ENCODE measurements at places on chromosomes 1 and 21. TPM values are rescaled to one million over a fixed set of nuclear protein-coding genes. Genes with fewer than 3 reads are reported as not detected.

Gene LRRC41
- total RNA-seq = 64.6 TPM

DNA sequence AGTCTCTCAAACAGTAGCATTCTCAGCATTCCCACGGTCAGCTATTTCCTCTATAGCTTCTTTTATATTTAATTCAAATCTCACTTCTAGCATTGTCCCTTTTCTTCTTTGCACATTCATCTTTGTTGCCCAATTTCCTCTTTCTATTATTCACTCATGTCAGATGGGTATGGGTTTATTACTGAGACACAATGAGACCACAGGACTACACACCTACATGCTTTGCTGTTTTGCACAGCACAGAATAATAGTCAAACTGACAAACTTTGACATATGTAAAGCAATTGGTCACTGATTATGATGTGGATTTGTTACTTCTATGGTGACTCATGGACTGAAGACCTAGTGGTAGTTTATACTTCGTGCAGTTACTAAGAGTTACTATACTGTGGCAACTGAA is 5.8 kb upstream of the CD1C start:
- no peak for DNase-seq

- no peak for DNase-seq
Measured at GRCh38 chr1:160077486-160077885, 3.9 kb upstream of the KCNJ9 start.

Gene TGFBR3
- 7.4 TPM for total RNA-seq

GRCh38 chr1:232225336-232226131 is 404.4 kb downstream of the SIPA1L2 start:
- no peak for DNase-seq

GRCh38 chr1:27070390-27071048 is 57.9 kb upstream of the TENT5B start:
- no peak for DNase-seq

- DNase-seq = no peak
Measured at GRCh38 chr1:74323937-74324473, 88.8 kb downstream of the TNNI3K start.

Gene RBM11
- total RNA-seq = 1.4 TPM

DNA sequence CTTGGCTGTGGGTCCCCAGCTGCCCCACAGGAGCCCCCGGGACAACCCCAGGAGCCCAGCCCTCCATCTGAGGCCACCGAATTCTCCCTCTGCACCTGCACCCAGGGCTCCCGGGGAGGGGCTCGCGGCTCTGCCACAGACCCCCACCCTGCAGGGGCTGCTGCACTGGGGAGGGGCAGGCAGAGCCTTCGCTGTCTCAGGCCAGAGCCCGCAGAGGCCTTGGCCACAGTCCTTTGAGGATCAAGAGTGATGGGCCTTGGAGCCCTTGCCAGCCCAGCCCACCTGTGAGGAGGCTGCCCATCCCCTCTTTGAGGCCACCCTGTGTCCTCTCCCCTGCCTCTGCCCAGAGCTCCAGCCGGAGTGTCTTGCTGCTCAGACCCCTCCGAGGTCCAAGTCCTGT is 6.5 kb downstream of the PERM1 start:
- DNase-seq = no peak

GRCh38 chr1:179230251-179230650 is 774 bp upstream of the ABL2 start:
- no peak for DNase-seq

DNA sequence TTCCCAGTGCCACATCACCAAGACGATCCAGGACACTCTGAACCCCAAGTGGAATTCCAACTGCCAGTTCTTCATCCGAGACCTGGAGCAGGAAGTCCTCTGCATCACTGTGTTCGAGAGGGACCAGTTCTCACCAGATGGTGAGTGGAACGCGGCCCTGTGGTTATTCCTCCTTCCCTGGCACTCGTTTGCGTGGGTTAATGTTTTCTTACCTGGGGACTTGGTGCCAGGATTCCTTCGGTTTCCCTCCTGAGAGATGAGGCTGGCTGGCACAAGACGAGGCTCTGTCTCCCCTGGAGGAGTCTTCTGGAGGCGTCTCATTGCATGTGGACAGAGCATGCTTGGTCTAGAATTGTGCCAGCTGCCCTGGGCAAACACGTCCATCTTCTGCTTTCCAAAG is 29.3 kb downstream of the ATP5PO start:
- no peak for DNase-seq

DNA sequence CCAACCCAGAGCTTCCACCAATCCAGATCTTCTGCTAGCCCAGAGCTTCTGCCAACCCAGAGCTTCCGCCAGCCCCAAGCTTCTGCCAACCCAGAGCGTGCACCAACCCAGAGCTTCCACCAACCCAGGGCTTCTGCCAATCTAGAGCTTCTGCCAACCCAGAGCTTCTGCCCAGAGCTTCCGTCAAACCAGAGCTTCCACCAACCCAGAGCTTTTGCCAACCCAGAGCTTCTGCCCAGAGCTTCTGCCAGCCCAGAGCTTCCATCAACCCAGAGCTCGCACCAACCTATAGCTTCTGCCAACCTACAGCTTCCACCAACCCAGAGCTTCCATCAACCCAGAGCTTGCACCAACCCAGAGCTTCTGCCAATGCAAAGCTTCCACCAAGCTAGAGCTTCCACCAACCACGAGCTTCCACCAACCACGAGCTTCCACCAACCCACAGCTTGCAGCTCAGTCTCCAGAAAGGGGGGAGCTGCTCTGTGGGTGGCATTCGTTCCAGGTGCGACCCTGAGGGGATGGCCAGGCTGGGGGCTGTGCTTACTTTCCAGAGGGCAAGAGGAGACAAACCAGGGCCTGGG is 23.8 kb downstream of the CRYAA start:
- no peak for DNase-seq

DNA sequence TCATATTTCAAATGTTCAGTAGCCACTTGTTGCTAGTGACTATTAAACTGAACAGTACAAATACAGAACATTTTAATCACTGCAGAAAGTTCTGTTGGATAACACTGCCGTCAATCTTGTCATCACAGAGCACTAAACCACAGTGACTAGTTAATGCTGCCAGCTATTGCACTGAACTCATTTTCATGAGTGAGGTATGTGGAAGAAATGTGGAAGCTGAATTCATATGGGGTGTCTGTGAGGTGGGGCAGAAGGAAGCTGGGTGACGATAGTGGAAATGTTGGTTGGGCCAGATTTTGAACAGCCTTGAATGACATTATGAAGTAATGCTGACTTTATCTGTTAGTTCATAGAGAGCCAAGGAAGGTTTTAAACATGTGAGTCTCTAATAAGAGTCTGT is 49.6 kb downstream of the OSBPL9 start:
- DNase-seq = no peak

- DNase-seq = peak; percentile 94
Measured at GRCh38 chr1:26317612-26318337, at the start of gene CD52. CD52 (plus strand) TSS chr1:26317958; CDS start chr1:26318018, 60 bp downstream.

Gene GOLT1A
- not detected for total RNA-seq

Gene SLC1A7
- total RNA-seq = not detected

GRCh38 chr1:162232034-162232711 is 144.5 kb downstream of the SPATA46 start:
- DNase-seq = no peak

DNA sequence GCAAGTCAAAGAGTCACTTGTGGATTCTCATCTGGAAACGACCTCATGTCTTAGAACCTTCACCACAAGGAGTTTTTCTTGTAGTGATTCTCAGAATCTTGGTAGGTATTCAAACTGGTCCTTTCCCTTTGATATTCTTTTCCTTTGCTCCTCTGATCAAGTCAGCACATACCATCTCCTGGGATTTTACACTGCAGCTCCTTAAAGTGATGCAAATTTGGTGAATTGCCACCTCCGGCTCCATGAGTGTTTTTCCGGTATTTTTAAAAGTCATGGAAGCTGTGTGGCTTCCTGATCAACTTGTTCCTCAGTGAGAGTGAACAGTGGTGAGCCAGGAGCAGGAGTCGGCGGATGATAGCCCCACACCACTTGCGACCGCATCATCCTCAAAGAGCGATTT is 182.1 kb upstream of the DAB1 start:
- no peak for DNase-seq

DNA sequence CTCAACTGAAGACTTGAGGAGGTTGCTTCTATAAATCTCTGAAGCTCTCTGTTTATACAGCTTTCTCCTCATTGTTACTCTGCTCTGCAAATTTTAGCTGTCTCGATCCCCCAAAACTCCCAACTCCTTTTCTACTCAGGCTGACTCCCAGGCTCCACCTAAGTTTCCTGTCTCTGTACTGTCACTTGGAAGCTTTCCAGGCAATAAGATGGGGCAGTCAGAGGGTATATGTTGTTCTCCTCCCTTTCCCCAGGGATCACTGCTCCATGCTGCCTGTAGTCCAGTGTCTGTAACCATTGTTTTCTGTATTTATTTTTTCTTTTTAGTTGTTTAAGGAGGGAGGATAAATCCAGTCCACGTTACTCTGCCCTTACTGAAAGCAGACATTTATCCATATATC is 13.4 kb downstream of the TSNAX start:
- DNase-seq = no peak

DNA sequence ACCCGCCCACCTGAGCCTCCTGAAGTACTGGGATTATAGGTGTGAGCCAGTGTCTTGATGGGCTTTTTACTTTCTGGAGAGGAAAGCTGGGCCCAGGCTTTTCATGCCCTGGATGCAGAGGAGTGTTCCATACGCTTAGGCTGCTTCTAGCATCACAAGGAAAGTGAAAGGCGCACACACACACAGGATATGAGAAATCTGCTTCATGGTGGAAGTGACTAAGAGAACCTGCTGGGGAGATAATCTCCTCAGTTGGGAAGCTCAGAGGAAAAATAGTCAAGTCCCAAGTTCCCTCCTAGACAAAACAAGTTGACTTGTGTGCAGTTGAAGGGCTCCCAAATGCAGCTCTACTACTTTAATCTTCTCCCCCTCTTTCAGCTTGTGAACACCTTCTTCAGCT is 2.2 kb downstream of the NUDC start:
- DNase-seq = no peak

- DNase-seq = no peak
Measured at GRCh38 chr1:154199563-154199879, 6.6 kb downstream of the CFAP141 start.

Gene MFSD2A
- 47.0 TPM for total RNA-seq

Gene OR2T2
- not detected for total RNA-seq

DNA sequence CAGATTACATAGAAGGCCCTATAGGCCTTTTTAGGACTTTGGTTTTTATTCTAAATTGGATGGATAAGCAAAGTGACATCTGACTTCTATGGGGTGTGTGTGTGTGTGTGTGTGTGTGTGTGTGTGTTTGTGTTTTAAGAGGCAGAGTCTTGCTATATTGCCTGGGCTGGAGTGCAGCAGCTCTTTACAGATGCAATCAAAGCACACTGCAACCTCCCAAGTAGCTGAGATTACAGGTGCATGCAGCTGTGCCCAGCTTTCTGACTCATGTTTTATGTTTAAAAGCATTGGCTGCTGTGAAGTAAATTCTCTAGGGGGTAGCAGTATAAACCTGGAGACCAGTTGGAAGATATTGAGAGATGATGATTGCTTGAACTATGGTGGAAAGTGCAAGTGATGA is 12.4 kb upstream of the EVI5 start:
- no peak for DNase-seq

Gene PTGS2
- 1.1 TPM for total RNA-seq

GRCh38 chr1:112998592-112999235 is 42.7 kb upstream of the SLC16A1 start:
- DNase-seq = no peak
